ENCODE measurements at places on chromosomes 16 and 17.

DNA sequence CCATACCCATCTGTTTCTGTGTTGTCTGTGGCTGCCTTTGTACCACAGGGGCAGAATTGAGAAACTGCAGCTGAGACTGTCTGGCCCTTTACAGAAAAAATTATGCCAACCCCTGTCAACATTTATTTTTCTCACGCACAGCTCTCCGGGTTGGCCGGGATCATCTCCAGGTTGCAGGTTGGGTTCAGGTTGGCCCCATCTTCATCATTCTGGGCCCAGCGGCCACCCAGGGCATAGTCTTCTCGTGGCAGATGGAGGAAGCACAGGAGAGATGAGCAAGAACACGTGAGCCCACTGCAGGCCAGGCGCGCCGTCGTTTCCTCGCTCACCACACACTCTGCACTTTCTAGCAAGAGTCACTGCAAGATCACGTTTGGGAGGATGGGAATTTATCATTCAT is 66.1 kb upstream of the SEC14L1 start:
- no peak for DNase-seq

- peak; percentile 99 for DNase-seq
Observed at GRCh38 chr16:53664724-53665345, 38.8 kb downstream of the RPGRIP1L start.

GRCh38 chr16:641326-642188 is at the start of gene MCRIP2:
Gene MCRIP2, plus strand, starts transcription at chr16:641828. Its CDS starts 164 bp downstream, at chr16:641992.
- DNase-seq = peak; percentile 57

DNA sequence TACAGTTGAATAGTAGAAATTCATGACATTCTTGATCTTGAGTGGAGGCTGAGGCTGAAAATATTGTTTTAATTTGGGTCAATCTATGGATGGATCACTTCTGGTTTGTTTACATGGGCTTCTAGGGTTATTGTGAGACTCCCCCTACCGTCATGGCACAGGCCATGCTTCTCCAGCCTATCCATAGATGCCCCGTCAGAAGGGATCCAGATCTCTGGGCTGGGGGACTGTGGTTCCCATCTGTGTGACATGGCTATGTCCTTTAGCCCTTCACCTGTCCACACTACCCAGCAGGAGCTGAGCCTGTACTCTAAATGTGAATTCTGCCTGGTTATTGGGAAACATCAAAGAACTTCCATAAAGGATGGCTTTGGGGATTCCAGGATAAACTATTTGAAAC is 160.4 kb downstream of the ABCC12 start:
- DNase-seq = no peak

GRCh38 chr17:7577327-7578199 is 1.9 kb upstream of the CD68 start:
- no peak for DNase-seq

- no peak for DNase-seq
Observed at GRCh38 chr17:61878520-61878919, 15.2 kb upstream of the BRIP1 start.

DNA sequence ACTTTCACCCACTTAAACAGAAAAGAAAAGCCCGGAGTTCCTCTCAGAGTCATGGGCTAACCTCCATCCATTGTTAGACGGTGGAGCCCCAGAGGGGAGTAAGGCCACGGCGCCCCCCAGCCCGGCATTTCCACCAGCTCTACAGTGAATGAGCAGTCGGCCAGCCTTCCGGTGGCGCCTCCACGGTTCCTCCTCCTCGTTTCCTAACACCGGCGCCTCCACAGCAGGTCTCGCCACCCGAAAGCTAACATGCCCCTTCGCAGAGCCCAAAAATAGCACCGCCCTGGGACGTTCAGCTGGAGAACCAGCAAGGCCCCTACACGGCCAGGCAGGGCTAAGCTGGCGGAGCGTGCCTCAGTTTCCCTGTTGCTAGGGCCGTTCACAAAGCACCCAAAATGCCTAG is 858 bp downstream of the MMD start:
- no peak for DNase-seq

DNA sequence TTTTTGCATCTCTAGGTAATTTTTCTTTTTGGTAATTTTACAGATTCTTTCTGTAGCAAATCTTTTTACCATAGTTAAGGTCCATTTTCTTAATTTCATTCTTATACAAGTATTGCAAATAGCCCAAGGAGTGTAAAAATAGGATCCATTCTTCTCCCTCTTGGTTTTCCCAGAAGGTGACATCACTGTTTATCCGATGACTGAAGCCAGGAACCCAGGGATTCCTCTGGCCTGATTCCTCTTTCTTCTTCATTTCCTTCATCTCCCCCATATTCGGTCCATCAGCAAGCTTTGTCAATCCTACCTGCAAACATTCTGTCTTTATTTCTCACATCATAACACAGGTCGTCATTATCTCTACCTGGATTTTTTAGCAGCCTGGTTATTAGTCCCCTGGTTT is 5.3 kb downstream of the RBBP6 start:
- no peak for DNase-seq

DNA sequence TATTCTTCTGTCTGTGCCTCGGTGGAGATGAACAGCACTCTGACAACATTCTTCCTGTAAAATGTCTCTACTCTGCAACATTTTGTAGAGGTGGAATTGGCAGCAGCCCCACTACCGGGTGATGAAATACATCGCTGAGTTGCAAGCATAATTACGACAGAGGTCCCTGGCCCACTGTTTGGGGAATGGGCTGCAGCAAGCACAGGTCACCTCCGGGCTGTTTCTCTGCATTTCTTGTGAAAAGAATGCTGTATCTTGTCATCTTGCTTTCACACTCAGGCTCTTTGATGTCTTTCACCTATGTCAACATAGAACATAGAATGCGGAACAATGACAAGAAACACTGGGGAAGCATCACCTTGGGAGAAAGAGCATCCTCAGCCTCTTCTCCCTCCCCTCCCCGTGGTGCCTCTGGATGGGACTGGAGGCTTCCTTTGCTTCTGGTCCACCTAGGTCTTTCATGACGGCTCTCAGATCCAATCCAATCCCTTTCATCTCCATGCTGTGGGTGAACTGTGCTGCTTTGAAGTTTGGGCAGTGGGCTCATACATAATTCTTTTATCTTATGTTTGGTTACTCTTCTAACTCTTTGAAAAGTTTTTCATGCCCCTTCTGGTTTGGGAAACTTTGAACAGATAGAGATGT is 265.0 kb downstream of the PHKB start:
- no peak for DNase-seq

DNA sequence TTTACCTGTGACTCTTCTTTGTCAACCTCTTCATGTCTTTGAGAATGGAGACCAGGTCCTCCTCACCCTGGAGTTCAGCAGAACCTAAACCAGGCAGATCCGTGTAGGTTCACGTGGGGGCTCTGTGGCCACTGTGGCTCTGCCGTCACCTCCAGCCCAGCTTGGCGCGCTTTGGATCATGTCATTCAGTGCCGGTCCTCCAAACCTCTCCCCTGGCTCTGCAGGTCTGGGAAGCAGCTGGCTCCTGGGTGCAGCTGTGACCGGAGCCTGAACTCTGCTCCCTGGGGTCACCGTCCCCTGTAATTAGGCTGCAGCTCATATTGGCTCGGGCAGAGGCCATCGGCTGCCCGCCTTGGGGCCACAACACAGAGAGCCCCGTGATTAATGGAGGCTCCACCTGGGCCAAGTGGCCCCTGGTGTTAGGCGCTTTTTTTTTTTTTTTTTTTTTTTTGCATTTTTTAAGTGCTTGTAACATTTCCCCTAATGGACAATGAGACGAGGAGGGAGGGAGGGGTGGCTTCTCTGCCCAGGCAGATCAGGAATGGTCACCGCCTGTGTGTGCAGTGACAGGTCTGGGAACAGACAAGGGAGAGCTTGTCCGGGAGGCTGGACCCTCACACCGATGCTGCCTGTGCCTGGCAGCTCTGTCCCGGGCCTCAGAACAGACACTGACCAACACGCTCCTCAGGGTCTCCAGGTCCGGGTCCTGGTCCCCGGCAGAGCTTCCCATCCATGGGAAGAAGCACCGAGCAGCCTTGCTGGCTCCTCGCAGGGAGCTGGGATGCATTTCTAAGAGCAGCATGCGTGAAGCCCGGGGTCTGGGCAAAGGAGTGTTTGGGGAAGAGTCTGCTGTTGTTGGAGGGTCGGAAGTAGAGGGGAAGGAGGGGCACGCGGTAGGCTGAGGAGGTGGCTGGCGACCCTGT is 247.9 kb downstream of the SEC14L1 start:
- DNase-seq = no peak

- DNase-seq = no peak
Observed at GRCh38 chr16:48395375-48395774, 10.2 kb upstream of the SIAH1 start.

GRCh38 chr17:17941015-17941414 is 31.2 kb downstream of the TOM1L2 start:
- no peak for DNase-seq

DNA sequence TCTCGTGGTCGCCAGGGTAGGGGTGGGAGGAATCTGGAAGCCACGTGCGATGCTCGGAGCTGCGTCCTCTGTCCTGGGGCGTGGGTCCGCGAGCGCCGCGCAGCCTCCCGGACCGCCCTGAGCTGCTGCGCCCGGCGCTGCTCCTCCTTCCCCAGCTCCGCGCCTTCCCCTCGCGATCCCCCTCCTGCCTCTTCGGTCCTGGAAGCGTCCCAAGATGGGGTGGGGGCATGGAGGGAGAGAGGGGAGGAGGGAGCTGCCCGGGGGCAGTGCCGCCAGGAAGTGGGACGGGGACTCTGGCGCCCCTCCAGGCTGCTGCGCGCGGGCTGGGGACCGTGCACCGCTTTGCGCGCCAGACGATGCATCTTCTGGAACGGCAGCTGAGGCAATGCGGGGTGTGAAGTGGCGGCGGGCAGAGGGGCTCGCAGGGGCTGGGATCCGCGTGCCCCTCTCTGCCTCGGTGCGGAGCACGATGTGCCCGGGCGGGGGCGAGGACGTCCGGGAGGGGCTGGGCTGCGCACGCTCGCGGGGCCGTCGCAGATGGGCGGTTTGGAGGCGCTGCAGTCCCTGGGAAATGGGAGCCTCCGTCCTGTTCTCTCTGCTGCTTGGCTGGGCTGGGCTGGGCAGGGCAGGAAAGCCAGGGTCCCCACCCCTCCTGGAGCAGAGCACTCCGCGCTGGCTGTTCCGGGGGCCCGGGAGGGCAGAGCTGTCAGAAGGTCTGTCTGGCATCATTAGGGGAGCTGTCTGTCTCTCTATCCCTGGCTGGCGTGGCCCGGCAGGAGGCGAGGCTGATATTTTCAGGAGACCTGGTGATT is 388.0 kb downstream of the SEC14L1 start:
- peak; percentile 13 for DNase-seq

DNA sequence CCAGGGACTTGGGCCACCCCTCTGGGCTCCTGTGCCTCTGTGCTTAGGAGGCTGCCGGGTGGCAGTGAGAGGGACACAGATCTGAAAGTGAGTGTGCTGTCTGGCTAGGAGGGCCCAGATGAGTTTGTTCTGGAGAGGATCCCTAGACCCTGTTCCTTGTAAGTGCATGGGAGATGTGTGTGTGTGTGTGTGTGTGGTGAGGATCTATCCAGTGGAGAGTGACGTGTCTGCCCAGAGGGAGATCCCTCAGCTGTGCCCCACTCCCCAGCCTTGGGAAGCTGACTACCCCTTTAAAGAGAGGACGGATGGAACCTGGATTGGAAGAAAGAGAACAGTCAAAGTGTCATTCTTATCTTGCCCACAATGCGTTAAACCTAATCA is 25.5 kb upstream of the CDC42EP4 start:
- no peak for DNase-seq

GRCh38 chr17:386141-386876 is 33.7 kb upstream of the RPH3AL start:
- peak; percentile 28 for DNase-seq

- DNase-seq = peak; percentile 94
Observed at GRCh38 chr17:64230791-64231408, 32.2 kb downstream of the TEX2 start.

- DNase-seq = peak; percentile 52
Observed at GRCh38 chr16:72561-73548, at the start of gene RHBDF1. Gene RHBDF1, minus strand, starts transcription at chr16:72631. Its CDS starts 7,616 bp downstream, at chr16:65015.

- DNase-seq = peak; percentile 27
Observed at GRCh38 chr16:24610416-24610755, 71.0 kb downstream of the RBBP6 start.

DNA sequence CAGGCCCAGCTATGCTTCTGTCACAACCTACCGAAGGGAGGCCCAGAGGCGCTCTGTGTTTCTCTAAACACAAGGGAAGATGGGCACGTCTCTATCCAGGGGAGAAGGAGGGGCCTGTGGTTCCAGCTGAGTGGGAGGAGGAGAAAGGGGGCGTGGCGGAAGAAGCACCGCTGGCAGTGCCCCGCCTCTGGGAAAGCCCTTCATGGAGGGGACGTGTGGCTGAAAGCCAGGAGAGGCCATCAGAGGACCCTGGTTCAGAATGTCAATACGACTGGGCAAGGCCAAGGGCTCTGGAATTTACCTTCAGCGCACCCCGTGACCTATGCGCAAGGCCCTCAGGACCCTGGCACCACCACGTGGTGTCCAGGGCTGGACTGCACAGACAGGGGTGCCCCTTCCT is 12.3 kb upstream of the SLC38A8 start:
- no peak for DNase-seq

- peak; percentile 44 for DNase-seq
Observed at GRCh38 chr16:27334838-27335237, 21.1 kb downstream of the IL4R start.

GRCh38 chr16:67641779-67642708 is 2.9 kb upstream of the CARMIL2 start:
- DNase-seq = no peak

DNA sequence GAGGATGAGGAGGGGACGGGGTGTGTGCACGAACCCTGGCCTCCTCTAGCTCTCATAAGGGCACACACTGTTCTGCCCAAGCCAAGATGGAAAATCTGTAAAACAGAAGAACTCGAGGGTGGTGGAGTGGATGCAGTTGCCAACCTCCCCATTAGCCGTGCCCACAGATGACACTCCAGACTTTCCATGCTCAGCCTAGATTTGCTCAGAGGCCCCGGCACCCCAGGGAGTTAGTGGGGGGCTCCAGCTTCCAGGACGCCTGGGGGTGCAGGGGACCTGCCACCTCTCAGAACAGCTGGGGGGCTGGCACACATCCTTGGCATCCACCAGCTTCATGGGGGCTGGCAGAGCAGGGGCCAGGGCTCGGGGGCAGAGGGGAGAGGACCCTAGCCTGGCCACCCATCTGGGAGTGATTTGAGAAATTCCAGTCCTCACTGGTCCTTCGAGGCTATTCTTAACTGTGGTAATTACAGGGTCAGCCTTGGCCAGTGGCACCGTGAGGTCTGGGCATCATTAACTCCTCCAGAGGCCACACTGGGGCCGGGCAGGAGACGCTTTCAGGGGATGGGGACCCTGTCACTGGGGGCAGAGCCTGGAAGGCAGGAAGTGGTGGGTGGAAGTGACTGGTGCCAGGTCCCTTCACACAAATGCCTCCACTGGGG is 14.3 kb downstream of the VASN start:
- no peak for DNase-seq

GRCh38 chr16:75616521-75617010 is 6.5 kb downstream of the ADAT1 start:
- no peak for DNase-seq

GRCh38 chr16:11089504-11090124 is 145.2 kb downstream of the CLEC16A start:
- DNase-seq = peak; percentile 68

- DNase-seq = no peak
Observed at GRCh38 chr17:61656721-61657217, 65.8 kb upstream of the NACA2 start.
